Hematopoietic multipotent progenitor cell treated with erythropoietin and hydrocortisone succinate and interleukin-3 and kit ligand, for 8 days (in vitro differentiated cells): ENCODE measurements at places on chromosomes 2 and 18.

GRCh38 chr2:3606370-3607201 lies 11.7 kb downstream of the COLEC11 start:
- DNase-seq: no peak

DNA sequence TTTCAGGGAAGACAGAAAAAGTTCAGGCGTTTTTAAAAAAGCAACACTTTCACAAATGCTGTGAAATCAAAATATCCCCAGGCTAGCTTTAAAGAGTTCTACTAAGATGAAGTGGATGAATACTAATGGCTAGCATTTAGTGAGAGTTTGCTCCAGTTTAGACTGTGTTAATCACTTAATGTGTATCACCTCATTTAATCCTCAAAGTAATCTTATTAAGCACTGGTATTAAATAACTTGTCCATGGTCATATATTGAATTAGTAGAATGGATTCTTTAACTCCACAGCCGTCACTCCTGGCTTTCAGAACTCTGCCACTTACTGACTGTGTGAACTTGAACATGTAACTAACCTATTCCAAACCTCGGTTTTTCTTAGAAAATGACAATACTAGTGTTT lies 66.0 kb downstream of the CABYR start:
- no peak for DNase-seq

- no peak for DNase-seq
Observed at GRCh38 chr2:8457092-8457481, 224.8 kb upstream of the ID2 start.

GRCh38 chr2:239476029-239476756 lies 75.4 kb upstream of the HDAC4 start:
- DNase-seq: no peak

- no peak for DNase-seq
Observed at GRCh38 chr18:5543773-5544389, at the start of gene EPB41L3. EPB41L3 (minus strand) TSS chr18:5543997; CDS start chr18:5489183, 54,814 bp downstream.

- no peak for DNase-seq
Observed at GRCh38 chr2:122251158-122251557, 495.7 kb downstream of the TSN start.
